ENCODE measurements at places on chromosomes 3 and 15.

DNA sequence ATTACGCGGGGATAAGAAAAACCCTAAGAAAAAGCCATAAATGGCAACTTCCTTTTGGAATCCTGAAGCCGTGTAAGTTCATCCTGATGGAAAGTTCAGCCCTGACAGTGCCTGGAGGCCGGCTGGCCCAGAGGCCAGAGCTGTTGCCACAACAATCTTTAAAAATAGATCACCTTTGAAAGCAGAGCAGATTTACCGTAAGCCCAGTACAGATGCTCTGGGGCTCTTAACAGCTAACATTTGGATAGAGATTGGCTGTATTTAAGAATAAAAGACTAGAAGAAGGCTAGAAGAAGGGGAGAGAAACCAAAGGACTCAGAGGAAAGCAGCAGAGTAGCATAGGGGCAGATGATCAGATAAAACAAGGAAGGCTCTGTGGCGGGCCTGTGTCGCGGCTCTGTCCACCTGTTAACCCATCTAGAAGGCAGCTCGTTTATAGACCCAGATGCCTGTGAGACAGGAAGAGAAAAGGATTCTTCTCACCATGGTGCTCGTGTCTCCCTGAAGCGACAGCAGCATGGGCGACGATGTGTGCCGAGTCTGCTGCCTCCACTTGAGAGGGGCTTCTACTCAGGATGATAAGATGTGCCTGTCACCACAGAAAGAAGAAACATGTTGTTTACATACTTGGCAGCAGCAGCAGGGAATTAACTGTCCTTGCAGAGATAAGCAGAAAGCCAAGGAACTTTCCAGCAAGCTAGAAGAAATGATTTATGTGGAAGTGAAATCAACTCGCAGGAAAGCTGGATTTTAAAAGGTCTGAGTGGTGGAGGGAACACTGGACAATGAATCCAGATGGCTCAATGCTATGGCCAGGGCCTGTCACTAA lies 69.9 kb downstream of the SYNM start:
- no peak for DNase-seq

GRCh38 chr3:168884353-168884903 lies 779.1 kb downstream of the MECOM start:
- no peak for DNase-seq

DNA sequence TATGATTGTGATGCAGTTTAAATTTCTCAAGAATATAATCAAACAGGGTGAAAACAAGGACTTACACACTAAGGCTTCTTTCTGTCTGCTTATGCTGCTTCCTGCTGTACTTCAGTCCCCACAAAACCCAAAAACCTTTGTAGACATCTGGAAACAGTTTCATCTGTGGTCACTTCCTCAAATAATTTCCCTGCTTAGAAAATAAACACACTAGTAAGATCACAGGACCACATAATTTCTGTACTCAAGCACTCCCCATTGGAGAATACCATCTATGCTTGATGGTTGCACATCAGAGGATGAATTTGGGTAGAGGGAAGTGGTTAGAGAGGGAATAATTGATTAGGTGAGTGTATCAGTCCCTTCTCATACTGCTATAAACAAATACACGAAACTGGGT lies 266.2 kb downstream of the LSAMP start:
- DNase-seq, result no peak

DNA sequence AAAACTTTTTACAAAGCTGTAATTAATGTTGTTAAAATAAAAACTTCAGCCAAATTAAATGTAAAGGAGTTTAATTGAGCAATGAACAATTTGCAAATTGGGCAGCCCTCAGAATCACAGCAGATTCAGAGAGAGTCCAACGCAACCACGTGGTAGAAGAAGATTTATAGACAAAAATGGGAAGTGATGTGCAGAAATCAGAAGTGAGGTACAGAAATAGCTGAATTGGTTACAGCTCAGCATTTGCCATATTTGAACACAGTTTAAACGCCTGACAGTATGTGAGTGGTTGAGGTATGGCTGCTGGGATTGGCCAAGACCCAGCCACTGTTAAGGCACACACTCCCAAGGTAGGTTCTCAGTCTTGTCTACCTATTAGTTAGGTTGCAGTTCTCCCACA lies 14.4 kb upstream of the PLA2G4D start:
- DNase-seq, result no peak

DNA sequence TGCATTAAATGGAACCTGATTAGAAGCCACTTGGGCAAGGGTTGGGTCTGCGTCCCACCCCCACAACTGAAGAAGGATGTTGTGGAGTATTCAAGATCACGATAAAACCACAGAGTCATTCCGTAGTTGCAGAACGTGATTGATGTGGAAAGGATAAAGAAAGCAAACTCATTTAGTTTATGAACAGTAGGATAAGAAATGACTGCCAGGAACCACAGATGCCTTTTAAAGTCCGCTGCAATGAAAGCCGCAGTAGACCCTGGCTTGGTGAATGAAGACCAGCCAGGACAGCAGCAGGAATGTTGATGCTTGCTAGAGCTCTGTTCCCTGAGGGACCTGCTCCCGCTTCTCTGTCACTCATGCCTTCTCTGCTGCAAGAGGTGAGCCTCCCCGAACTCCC lies 111.5 kb downstream of the GABRG3 start:
- no peak for DNase-seq

GRCh38 chr3:43892526-43892925 lies 201.8 kb downstream of the ABHD5 start:
- no peak for DNase-seq

GRCh38 chr3:56942523-56942922 lies 117.9 kb upstream of the SPATA12 start:
- DNase-seq, result no peak

GRCh38 chr3:162865466-162865865 lies 1368.9 kb downstream of the OTOL1 start:
- no peak for DNase-seq

DNA sequence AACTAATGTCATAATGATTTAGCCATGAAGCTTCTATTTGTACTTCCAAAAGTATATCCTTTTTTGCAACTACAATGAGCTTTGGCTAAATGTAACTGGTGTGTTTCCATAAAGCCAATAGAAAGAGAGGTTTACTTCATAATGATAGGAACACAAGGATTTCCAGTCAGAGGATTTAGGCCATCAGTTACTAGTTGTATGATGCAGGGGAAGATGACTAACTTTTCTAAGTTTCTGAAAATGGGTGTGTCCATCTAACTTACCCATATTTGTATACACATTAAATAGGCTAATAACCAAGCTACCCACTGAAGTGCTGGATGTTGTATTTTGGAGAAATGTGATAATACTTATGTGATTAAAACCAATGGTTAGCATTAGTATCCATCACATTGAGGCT lies 55.7 kb downstream of the SLC4A7 start:
- no peak for DNase-seq

GRCh38 chr3:32274306-32274705 lies 35.8 kb downstream of the CMTM8 start:
- DNase-seq, result no peak

DNA sequence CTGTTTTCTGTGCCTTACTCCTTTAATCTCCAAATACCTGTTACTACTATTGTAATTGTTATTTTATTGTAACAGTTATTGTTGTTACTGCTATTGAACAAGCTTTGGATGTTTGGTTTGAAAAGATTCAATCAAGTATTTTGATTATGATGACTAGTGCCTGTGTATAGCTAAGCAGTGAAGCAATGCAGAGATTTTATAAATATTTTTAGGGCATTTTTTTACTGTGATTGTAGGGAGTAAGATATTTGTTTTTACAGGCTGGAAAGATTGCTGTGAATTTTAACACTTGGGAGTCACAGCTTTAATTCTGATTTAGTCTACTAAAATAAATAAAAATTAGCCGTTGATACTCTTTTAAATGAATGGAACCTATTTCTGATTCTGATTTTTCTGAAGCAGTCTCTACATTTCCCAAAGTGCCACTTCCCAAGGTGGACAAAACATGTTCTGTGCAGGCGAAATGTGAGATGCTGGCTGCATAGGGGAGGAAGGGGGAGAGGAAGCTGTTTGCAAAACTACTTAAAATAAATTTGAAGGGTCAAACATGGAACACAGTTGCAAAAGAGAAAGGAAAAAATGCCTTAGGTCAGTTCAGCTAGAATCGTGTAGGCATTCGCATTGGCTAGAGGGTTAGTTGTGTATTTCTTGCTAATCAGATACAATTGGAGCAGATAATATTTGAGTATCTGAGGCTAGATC lies 25.7 kb downstream of the EEFSEC start:
- no peak for DNase-seq

DNA sequence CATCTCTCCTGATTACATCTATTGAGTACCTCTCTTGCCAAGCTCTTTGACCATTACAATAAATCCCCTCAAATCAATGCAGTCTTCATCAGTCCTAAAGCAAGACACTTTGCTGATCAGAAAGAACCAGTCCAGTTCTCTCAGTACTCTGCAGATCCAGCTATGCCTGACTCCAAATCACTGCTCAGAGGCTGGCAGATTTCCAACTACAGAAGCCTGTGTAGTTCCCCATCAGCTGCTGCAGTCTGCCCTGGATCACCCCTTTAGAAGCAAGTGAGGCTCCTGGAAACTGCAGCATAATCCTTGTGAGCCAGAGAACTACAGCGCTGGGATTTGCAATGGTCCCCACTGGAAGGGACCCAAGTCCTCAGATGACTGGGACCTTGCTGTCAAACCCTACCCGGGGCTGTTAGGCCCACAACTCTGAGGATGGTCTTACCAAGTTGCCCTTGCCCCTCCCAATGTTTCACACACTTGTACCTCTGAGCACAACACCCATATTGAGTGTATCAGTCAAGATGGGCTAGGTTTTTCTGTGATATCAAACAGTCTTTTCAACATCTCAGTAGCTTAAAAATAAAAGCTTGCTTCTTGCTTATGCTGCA lies 81.9 kb upstream of the TOPAZ1 start:
- DNase-seq, result no peak

- no peak for DNase-seq
Measured at GRCh38 chr3:9855594-9855993, 11.8 kb upstream of the RPUSD3 start.

DNA sequence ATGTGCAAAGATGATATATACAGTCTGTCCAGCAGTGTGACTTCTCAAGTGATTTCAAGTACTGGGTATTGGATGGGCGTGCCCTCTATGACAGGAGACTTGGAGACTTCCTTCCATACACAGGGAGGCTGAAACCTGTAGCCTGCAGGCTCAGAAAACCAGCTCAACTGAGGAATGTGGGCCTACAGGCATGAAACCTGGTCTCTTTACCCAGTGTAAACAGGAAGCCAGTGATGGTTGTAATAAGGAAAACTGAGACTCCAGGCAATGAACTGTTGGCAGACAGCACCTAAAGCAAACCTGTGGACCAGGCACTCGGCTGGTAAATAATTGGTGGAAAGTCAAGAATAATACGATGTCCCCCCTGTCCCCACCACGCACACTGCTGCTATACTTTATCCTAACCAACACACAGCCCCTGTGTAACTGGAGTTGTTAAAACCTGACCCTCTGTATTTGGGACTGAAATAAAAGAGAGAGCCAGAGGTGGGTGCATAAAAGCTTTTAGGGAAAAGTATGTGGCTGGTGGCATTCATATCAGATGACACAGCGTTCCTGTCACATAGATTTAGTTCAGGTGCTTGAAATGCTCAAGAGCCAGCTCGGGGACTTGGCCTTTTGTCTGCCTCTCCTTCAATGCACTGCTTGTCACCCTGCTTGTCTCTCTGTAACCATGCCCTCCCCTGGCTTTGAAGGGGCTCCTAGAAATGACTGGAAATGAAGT lies 144.7 kb downstream of the TPRG1 start:
- DNase-seq, result no peak

DNA sequence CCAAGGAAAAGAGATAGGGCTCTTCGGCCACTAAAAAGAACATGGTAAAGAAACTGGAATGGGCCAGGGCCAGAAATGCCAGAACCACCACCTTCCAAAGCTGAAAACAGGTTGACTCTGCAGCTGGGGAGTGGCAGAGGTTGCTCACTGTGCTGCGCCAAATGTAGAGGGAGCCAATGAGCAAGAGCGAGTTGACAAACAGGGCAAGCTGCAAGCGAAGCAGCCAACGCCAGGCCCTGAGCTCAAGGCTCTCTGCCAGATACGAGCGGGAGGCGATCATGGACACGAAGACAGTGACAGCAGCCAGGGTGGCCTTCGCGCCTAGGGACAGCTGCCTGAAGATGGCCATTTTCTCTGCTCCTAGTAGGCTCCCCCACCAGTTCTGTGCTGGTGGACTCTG lies 3.1 kb downstream of the GLB1 start:
- no peak for DNase-seq

DNA sequence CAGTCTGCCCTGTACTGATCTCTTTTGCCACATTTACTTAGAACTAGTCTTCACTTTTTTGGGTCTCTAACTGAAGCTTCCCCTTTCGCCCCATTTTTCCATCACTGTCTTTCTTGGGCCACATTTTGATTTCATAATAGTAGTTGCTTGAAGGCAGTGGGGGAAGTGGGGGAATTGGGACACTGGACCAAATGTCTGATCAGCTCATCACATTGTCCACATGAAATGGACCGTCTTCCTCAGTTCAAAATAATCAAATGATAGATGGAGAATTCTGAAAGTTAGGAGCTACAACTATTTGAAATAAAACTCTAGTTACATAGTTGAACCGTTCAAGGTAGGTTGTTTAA lies 747 bp downstream of the PDCD6IP start:
- no peak for DNase-seq

DNA sequence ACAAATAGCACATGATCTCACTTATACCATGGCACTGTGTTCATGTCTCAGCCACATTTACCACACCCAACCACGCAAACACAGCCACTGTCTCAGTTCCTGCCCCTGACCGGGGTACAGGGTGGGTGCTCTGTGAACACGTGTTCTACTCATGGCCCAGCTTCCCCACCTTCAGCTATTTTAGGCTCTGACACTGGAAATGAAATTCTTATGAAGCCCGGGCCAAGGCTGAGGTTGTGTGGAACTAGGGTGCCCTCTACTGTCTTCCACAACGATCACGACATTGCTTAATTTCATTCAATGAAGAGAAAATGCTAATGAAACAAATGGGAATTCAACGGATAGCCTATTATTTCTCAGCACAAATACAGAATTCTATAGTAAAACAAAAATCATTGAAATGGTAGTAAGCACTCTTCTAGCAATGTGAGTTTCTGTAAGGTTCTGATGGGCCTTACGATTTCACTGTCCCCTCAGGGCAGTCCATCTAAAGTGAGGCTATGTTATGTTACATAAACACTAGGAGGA lies 2.1 kb upstream of the GABRA5 start:
- peak; percentile 34 for DNase-seq

GRCh38 chr3:46209746-46210470 lies 1.8 kb upstream of the CCR1 start:
- DNase-seq, result no peak

GRCh38 chr15:70235347-70235746 lies 137.6 kb upstream of the TLE3 start:
- DNase-seq, result no peak

DNA sequence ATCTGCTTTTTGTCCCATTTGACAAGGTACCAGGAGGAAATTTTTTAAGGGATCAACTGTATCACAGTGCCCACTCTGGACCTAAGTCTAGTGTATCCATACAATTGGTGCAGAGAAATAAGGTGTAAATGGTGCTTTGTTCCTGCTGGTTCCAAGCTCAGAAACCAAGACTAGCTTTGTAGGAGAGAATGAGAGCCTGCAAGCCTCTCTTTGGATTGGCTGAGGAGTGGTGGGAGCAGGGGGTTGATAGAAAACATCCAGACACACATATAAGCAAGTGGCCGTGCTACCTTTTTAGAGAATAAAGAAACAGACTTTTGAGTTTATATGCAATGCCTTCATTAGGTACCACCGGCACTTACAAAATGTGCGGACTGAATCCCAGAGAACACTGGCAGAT lies 45.8 kb downstream of the ARPP21 start:
- no peak for DNase-seq

- DNase-seq, result no peak
Measured at GRCh38 chr15:89165677-89166076, 55.7 kb downstream of the RLBP1 start.

Data from dorsolateral prefrontal cortex (tissue), 122 donors.